ENCODE measurements at places on chromosomes 7 and 10.

DNA sequence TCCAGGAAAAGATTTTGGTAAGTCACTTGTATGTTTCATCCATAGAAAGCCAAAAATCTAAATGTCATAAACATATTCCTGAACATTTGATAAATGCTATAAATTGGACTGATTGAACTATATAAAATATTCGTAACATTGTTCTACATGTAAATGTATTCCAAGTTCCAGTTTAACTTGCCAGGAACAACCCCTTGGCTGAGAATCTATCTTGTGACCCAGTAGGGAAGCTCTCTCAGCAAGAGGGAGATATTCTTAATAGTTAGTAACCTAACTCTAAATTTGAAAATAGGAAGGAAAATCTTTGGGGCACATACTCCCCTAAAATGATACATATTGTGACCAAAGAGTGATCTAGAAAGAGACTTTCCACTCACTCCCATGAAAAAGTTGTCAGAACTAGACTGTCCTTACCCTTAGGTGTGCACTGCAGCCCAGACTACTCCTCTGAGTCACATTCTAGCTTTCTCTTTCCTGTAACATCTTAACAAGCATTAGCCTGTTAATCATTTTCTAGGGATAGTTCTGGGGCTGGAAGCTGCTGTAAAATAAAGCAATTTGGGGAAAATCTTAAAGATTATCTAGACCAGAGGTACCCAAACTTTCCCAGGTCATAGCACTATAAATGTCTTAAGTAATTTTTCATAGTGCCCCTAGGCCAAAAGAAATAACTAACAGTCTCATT is 73.7 kb upstream of the SKAP2 start:
- peak; percentile 92 for DNase-seq

- DNase-seq: peak; percentile 69
These were observed 206.3 kb upstream of the PRSS1 start for GRCh38 chr7:142542942-142543341.

DNA sequence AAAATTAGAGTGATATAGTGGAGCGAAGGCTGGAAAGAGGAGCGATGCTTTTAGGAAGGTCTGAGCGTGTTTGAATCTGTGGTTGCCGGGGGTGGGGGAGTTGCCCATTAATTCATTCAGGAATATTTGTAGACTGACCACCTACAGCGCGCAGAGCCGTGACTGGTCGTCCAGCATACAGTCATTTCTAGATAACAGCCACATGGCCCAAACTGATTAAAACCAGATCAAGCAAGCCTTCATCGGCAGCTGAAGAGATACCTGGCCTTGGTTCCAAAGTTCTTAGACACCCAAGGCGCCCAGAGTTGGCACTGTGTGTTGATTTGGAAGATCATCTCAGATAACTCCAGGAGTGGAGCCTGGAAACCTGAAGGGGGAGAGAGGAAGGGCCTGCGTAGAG is 1.7 kb downstream of the PROSER2 start:
- DNase-seq: no peak

DNA sequence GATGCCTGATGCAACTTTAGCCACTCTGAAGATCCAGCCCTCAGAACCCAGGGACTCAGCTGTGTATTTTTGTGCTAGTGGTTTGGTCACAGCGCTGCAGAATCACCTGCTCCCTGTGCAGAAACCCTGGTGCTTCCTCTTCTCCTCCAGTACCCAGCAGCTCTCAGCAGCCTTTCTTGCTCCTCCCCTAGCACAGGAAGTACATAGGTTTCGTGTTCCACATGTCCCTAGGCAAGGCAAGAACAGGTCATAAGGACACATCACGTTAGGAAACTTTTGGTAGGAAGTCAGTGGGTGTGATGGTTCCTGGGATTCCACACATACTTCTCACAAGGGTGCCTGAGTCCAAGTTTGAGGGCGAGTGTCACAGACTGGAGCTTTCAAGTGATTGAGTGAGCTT is 167.9 kb upstream of the PRSS1 start:
- DNase-seq: peak; percentile 83

- DNase-seq: no peak
These were observed 304.0 kb upstream of the NPSR1 start for GRCh38 chr7:34354011-34354410.

GRCh38 chr7:105800442-105800841 is 76.0 kb downstream of the ATXN7L1 start:
- DNase-seq: no peak

GRCh38 chr10:6494936-6495592 is 85.0 kb downstream of the PRKCQ start:
- no peak for DNase-seq

- DNase-seq: peak; percentile 50
These were observed 35.3 kb downstream of the NET1 start for GRCh38 chr10:5447611-5448071.

DNA sequence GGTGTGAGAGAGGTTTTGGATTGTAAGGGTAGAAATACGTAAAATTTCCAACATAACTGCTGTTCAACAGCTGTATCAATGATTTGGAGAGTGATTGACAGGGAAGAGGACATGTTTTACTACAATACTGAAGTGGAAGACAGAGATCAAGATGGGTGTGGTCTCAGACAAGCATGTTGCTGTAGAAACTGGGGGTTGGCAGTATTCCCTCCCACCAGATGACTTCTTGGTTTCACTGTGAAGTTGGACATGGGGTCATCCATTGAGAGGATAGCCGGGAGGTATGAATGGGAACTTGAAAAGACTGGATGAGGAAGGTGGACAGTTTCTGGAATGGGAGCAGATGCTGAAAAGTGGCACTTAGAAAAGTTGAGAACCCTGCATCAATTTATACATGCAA is 95.3 kb upstream of the HDAC9 start:
- no peak for DNase-seq

DNA sequence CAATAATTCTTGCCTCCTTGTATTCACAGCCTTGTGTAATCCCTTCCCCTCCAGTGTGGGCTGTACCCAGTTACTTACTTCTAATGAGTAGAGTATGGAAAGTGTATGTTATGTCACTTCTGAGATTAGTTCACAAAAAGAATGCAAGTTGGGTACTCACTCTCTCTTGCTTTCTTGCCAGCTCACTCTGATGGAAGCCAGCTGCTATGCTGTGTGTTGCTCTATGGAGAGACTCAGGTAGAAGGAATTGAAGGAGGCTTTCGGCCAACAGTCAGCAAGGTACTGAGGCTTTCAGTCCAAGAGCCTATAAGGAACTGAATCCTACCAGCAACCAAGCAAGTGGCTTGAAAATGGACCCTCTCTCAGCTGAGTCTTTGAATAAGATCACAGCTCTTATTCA is 9.7 kb upstream of the BICC1 start:
- DNase-seq: no peak

GRCh38 chr7:47581804-47582763 is at the start of gene TNS3:
TSS of gene TNS3 (minus strand) at chr7:47582111. CDS start at chr7:47439636, 142,475 bp downstream.
- no peak for DNase-seq

GRCh38 chr7:94177441-94177840 is 173.3 kb upstream of the BET1 start:
- no peak for DNase-seq

- DNase-seq: no peak
These were observed 65.2 kb downstream of the ZMYND11 start for GRCh38 chr10:200405-200804.

DNA sequence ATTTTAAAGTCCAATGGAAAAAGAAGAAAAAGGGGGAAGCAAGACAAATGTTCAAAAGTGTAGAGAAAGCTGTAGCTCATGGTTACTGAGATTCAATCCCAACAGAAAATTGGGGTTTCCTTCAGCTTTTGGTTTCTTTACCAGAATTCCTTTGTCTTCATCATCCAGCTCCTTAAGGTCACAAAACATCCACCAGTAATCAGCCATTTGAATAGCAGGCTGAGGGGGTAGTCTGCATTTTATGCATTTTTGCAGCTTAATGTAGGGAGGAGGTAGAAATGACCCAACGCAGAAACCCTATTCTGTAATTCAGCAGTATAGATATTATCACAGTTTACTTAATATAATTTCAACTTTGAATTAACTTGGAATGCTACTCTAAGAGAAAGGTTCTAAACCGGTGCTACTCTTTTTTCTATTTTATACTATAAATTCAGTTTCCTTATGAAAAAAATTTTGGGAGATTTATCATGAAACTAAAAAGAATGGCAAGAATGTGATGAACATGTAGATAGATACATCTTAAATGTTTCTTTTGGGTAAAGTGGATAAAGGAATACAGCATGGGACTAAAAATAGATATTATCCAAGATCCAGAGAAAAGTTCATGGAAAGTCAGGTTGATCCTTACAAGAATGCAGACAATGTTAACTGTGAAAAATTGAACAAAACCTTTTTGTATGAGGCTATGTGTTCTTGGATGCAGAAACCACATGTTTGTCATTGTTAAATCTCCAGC is 596.9 kb downstream of the PHTF2 start:
- no peak for DNase-seq

GRCh38 chr7:51430480-51431086 is 114.0 kb upstream of the COBL start:
- peak; percentile 22 for DNase-seq

- DNase-seq: no peak
These were observed 34.6 kb downstream of the AMZ1 start for GRCh38 chr7:2722591-2722990.

- DNase-seq: no peak
These were observed 147.8 kb downstream of the CYP26A1 start for GRCh38 chr10:93221521-93221920.

DNA sequence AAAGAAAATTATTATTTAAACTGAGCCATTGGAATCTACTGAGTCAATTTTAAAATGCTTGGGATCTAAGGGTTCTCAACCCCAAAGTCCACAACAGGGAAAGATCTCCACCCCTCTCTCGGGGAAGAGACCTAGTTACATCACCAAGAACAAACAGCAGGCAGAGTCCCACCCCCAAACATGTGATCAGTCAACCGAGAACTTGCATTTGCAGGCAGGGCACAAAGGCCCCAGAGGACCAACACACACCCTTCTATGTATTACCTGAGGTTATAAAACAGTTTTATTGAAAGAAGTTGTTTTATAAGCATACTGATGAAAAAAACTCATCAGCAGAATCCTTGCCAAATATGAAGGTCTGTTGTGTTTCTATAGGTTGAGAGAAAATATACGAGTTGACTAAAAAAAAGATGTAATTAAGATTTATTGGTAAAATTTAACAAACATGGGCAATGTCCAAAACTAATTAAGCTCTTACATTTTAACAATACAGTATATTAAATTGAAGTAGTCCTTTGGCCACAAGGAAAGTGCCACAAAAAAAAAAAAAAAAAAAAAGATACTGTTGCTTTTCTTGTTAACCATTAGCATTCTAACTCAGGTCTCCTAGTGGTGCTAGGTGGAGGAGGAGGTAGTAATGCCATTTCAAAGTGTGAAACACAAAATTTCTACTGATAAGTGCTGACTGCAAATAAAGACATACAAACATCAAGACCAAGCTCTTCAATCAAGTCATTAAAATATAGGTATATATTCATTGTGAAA is 975 bp upstream of the USP54 start:
- DNase-seq: peak; percentile 88

GRCh38 chr7:3540456-3541220 is 239.6 kb downstream of the SDK1 start:
- DNase-seq: no peak

DNA sequence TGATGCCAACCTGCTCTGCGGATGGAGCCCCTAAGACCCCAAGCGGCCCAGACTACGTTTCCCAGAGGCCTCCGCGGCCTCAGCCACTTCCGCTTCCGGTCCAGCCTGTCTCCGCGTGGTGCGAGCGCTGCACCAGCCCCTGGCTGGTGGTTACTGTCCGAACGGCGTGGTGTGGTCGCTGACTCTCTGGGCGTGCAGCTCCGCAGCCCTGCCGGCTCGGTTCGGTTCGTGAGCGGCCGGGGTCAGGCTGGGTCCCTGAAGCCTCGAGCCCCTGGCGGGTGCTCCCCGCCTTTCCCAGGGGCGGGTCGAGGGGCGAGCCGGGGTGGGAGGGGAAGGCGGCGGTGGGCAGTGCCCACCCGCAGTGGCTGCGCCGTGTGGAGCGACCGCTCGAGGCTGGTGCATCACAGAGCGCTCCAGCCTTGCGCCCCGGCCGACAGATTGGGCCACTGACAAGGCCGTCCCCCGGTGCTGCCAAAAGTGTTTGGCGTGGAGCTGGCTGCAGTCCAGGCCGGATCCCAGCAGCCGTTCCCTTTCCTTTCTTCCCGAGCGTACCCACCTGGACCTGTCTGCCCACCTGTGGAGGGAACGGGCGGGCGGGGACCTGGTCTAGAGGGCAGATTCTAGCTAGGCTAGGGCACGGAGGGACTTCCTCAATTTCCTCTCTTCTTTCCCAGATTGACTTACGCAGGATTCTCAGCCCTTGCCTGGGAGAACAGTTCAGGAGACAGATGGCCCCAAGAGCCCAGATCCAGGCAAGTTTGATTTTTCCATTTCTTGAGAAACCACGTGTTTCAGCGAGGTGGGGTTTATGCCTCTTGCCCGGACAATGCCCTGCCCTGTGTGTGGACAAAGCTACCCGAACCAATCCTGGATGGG is at the start of gene ZNF485:
TSS of gene ZNF485 (plus strand) at position 116 of the 876 bp plus-strand sequence. CDS start at position 729, 613 bp downstream.
- DNase-seq: peak; percentile 22

- no peak for DNase-seq
These were observed 5.3 kb downstream of the CALU start for GRCh38 chr7:128744366-128744905.

GRCh38 chr10:114515298-114515914 is 111.1 kb upstream of the AFAP1L2 start:
- DNase-seq: peak; percentile 71

Measured in renal cortical epithelial cell (primary cell).